ENCODE measurements at places on chromosomes 3 and 15.

GRCh38 chr3:118809696-118810498 lies 224.7 kb downstream of the IGSF11 start:
- no peak for DNase-seq

- DNase-seq, result no peak
These were observed 193.6 kb downstream of the UBE2E2 start for GRCh38 chr3:23396746-23397145.

- DNase-seq, result peak; percentile 43
These were observed 192.0 kb downstream of the TPRG1 start for GRCh38 chr3:189363590-189364255.

DNA sequence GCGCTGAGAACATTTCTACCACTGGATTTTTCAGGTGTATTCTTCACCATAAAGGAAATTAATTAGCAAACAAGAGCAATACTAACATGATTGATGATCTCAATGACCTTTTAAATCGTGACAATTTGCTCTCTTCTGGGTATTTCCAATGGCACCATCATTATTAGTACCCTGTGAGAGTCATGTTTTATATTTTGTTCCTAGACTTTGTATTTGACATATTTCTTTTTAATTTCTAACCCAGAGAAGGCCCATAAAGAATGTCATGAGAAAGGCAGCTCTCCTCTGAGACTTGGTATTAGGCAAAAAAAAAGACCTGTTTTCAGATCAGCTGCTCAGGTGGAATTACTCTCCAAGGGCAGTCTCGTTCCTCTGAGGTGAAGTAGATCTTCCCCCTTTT lies 1253.4 kb downstream of the ROBO2 start:
- no peak for DNase-seq

DNA sequence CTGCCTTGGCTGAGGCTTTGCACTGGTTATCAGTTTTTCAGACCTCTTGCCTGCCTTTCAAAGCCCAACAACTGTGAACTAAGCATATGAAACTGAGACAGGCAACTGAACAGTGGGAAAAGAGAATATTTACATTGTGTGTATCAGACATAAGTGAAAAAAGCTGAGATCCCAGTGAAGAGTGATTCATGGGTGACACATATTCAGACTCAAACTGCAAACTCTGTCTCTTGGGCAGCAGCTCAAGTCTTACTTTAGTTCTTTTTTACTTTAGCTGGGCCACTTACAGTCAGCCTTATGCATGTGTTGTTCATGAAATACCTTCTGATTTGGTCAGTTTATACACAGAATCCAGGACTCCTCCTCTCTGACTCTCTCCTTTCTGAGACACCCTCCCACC lies 19.2 kb downstream of the SUCLG2 start:
- DNase-seq, result peak; percentile 70

- DNase-seq, result peak; percentile 35
These were observed 176.5 kb downstream of the RAP2B start for GRCh38 chr3:153338487-153338886.

- DNase-seq, result peak; percentile 80
These were observed 41.6 kb downstream of the KLHL18 start for GRCh38 chr3:47324278-47324865.

GRCh38 chr3:133505813-133506212 lies 67.7 kb upstream of the CDV3 start:
- DNase-seq, result no peak

DNA sequence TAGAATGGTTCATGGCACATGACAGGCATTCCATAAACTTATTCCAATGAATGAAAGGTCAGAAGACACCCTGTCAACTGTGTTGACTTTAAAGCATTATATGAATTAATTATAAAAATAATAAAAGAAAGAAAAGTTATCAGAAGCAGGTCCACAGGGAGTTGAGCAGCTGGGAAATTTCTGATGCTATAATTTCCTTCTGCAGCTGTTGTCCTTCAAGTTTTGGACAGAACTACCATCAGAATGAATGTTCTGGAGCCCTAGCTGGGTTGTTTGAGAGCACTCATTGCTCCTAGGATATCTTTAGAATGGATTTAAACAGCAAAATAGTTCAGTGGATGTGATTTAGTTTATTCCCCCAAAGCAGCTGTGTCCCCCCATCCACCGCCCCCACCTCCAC lies 232.4 kb upstream of the PROK2 start:
- DNase-seq, result no peak

DNA sequence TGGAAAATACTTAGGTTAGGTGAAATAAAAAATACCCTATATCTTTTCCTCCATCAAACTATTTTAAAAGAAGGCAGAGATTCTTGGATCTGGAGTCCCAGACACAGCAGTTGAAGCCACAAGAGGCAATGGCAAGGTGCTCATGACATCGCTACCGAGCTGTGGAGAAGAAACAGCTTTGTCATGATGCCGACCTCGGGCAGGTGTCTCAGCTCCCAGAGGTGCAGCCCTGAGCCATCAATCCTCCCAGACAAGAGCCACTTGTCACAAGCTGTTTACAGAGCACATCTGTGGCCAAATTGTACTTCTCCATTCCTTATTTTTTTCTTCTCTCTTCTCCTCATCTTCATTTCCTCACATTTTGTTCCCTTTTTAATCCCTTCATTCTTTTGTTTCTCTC lies 50.8 kb downstream of the GPR176 start:
- no peak for DNase-seq

DNA sequence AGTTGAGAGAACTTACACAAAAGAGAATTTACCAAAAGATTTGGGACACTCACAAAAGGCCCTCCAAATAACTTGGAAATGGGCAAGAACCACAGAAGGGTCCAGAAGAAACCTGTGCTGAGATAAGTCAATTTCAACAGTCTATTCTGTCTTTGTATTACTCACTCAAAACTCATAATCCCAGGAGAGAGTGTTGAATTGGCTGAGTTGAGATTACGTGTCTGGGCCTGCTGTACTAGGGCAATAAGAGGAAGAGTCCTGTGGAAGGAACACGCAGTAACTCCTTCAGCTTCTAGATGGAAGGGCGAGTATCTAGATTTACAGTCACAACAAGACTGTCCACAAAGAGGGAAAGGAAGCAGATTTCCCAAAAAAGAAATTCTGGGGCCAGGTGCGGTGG lies 42.5 kb upstream of the DYNC1LI1 start:
- no peak for DNase-seq

- no peak for DNase-seq
These were observed 39.4 kb upstream of the SNRK start for GRCh38 chr3:43246976-43247375.

- DNase-seq, result no peak
These were observed 117.1 kb upstream of the MLF1 start for GRCh38 chr3:158453865-158454264.

DNA sequence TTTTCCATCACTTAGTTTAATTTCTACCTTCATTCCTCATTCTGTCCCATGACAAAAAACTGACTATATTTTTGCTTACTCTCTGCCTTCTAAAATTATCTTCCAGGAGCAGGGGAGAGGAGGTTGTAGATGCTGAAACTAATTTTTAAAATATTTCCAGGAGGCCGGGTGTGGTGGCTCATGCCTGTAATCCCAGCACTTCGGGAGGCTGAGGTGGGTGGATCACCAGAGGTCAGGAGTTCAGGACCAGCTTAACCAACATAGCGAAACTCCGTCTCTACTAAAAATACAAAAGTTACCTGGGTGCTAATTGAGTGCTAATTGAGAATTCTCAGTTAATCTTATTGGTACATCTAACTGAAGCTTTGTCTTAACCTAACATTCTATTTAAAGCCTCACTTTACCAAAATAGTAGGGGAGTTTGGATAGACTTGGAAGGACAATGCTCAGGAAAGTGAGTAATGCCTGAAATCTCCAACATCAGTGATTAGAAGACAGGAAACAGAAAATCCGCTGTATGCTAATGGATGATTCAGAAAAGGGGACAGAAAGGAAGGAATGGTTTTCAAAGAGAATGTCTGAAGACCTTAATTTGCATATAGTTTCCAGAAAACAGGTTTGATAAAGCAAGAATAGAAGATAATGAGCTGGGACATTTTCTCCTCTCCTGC lies 336.1 kb downstream of the GBE1 start:
- DNase-seq, result no peak

DNA sequence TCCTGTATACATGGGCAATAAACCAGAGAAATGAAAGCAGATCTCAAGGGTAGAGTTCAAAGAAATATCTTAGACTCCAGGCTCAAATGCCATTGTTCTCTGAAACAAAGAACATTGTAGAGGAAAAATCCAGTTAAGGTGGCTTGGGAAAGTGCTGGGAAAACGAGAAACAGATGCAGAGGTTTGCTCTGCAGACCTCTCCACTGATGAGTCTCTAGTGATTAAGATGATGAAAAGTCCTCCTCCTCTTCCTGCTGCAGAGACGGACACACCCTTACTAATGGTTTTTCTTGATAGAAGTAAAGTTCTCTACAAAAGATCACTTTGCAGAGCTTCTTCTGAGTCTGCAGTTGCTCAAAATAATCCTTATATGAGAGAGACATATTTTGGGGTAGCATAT lies 264.7 kb downstream of the GABRG3 start:
- peak; percentile 29 for DNase-seq

- no peak for DNase-seq
These were observed 29.7 kb upstream of the OR4F6 start for GRCh38 chr15:101773496-101774100.

All from AG10803 (cell line).